ENCODE measurements at places on chromosomes 7 and 10. TPM values are rescaled to one million over a fixed set of nuclear protein-coding genes. Genes with fewer than 3 reads are reported as not detected.

NPS gene
- not detected for total RNA-seq

NRAP gene
- total RNA-seq = 13.6 TPM

PAPSS2 gene
- total RNA-seq = 7.2 TPM

GFRA1 gene
- total RNA-seq = 49.8 TPM

CCDC201 gene
- not detected for total RNA-seq

ABCC2 gene
- total RNA-seq = 2.1 TPM

LIPN gene
- 8.2 TPM for total RNA-seq

NUPR2 gene
- 0.39 TPM for total RNA-seq

XRCC2 gene
- 3.6 TPM for total RNA-seq

UPK3BL2 gene
- 16.2 TPM for total RNA-seq

Measured in skin of body (tissue), 3 donors.